Thoracic aorta (tissue), 2 donors: ENCODE measurements at places on chromosomes 16 and 17.

DNA sequence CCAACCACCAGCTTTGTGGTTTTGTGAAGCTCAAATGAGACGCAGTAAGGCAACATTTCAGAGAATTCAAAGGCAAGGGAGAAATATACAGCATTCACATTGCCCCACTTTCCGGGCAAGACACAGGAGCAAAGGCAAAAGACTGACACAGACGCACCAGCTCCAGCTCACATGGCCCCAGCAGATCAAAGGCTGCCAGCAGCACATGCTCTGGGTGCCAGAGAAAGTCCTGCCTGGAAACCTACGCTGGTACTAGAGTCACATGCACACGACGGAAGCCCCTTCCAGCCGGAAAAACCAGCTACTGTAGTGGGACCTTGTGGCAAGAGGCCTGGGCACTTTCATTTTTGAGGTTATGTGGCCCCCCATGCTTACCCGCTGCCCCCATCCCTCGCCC is 50.1 kb downstream of the GTF3C1 start:
- H3K4me3 ChIP-seq = no peak overlapping the region
- no peak for DNase-seq
- H3K27ac ChIP-seq = no peak overlapping the region
- H3K27me3 ChIP-seq = no peaks in the 10 kb centered on the region
- peaks cover 72% of the 10 kb centered on the region for H3K36me3 ChIP-seq

GRCh38 chr17:82351713-82352488 is 7.1 kb upstream of the TEX19 start:
- DNase-seq = peak; percentile 53
- peaks cover 8% of the 10 kb centered on the region for H3K4me1 ChIP-seq
- H3K27me3 ChIP-seq = no peaks in the 10 kb centered on the region
- H3K27ac ChIP-seq = no peak overlapping the region
- H3K36me3 ChIP-seq = no peaks in the 10 kb centered on the region

GRCh38 chr17:27485125-27485524 is 28.9 kb downstream of the KSR1 start:
- no peak overlapping the region for H3K27ac ChIP-seq
- DNase-seq = no peak
- H3K36me3 ChIP-seq = no peaks in the 10 kb centered on the region
- H3K27me3 ChIP-seq = no peaks in the 10 kb centered on the region

DNA sequence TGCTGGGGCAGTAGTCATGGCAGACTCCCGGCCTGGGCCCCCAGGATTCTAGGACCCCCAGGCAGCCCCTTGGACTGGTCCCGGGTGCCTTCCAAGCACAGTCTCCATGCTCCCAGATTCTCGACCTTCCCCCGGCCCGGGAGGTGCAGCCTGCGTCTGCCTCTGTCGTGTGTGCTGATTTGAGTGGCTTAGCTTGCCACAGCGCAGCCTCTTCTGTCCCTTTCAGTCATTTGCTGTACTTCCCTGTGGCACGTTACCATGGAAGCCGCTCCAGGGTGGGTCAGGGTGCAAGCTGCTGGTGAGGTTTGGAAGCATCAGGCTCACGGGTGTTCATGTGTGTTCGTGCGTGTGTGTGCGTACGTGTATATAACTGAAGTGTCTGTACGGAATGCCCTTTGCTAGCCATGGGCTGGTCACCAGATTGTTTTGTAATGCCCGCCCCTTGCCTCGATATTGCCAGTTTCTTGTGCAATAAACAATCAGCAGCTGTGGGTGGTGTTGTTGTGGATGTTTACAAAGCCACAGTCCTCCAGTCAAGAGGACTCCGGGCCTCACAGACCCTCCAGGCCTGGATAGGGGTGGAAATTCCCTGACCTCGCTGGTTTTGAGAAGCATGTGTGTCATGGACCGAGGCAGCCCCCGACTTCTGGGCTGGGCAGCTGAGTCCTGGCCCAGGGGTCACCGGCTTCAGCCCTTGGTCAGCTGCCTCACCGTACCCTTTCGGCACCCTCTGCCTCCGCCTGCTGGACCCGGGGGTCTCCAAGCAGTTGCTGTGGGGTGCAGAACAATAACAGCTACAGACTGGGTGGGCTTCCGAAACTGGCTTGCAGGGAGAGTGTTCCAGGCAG is 9.7 kb upstream of the CLEC18A start:
- peaks cover 66% of the 10 kb centered on the region for H3K4me1 ChIP-seq
- H3K27ac ChIP-seq = peak overlapping the region; percentile 61
- no peaks in the 10 kb centered on the region for H3K27me3 ChIP-seq
- H3K36me3 ChIP-seq = peaks cover 39% of the 10 kb centered on the region
- H3K4me3 ChIP-seq = no peak overlapping the region

- peak overlapping the region; percentile 82 for H3K4me3 ChIP-seq
- peak overlapping the region; percentile 80 for H3K27ac ChIP-seq
- H3K4me1 ChIP-seq = peaks cover 4% of the 10 kb centered on the region
- H3K36me3 ChIP-seq = peaks cover 11% of the 10 kb centered on the region
Measured at GRCh38 chr17:80220736-80221215, 549 bp downstream of the SLC26A11 start.

DNA sequence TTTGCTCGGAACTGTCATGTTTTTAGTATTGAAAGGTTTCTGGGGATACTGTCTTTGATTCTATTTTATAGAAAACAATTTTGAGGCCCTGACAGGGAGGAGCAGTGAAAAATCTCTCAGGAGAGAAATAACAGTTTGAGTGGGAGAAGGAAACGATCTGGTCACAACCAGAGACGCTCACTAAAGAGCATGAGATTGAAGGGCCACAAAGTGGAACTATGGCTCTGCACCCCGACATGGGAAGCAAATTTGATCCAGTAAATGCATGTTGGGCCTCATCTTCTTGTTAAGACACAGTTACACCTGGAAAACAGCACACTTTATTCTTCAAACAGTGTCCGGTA is 492 bp downstream of the ERAL1 start:
- no peak for DNase-seq
- H3K4me3 ChIP-seq = peak overlapping the region; percentile 81
- H3K27ac ChIP-seq = peak overlapping the region; percentile 72
- H3K4me1 ChIP-seq = peaks cover 11% of the 10 kb centered on the region
- H3K36me3 ChIP-seq = peaks cover 21% of the 10 kb centered on the region

DNA sequence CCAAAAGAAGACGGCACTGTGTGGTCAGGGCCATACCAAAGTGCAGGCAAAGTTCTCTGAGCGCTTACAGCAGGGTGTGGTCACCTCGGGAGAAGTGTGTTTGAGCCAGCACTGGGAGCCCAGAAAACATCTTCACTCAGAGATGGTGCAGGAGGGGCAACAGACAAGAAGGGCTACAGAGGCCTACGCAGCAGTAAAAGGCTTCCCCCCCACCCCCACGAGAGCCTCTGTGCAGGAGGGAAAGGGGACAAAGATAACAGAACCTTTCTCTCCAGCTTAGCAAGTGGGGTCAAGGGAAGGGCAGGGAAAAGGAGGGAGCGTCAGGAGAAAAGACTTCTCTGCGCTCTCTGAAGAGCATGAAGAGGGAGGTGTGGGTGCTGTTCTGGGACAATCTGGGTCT is 2.8 kb downstream of the VAT1 start:
- H3K36me3 ChIP-seq = peaks cover 12% of the 10 kb centered on the region
- H3K4me3 ChIP-seq = no peak overlapping the region
- DNase-seq = no peak
- peaks cover 15% of the 10 kb centered on the region for H3K4me1 ChIP-seq

GRCh38 chr17:57615836-57616757 is 129.0 kb downstream of the CCDC182 start:
- H3K4me3 ChIP-seq = no peak overlapping the region
- DNase-seq = no peak
- H3K27ac ChIP-seq = no peak overlapping the region
- H3K27me3 ChIP-seq = no peaks in the 10 kb centered on the region

DNA sequence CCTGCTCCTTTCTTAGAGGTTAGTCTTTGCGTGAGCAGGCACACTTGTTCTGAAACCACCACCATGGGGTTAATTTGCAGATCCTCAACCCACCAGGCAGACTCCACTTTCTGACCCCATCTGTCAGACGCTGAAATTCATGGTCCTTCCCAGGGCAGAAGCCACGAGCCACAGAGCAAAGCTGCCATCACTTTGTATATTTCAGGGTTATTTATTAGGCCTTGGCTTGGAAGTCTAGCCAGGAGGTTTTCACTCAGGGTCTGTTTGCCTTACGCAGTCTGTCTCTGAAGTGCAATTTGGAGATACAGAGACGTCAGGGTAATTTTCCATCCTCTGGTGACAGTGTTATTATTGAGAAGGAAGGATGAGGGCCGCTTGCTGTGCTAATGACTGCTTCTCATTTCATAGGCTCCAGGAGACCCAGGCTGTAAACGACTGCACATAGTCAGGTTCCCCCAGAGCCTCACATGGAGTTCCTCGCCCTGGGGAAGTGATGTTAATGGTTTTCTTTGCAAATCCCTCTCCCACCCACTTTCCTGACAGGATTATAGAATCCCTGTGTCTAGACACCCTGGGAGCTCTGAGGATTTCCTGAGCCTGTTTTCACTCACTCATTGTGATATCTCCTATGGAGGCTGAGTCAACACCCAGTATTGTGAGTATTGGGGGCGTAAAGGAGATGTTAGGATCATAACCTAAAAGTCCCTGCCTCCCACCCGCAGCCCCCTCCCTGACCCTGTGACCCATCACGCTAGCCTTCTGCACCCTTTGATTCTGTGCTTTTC is 269.0 kb downstream of the ABCC12 start:
- H3K4me3 ChIP-seq = no peak overlapping the region
- no peaks in the 10 kb centered on the region for H3K4me1 ChIP-seq
- DNase-seq = no peak
- no peaks in the 10 kb centered on the region for H3K27me3 ChIP-seq

DNA sequence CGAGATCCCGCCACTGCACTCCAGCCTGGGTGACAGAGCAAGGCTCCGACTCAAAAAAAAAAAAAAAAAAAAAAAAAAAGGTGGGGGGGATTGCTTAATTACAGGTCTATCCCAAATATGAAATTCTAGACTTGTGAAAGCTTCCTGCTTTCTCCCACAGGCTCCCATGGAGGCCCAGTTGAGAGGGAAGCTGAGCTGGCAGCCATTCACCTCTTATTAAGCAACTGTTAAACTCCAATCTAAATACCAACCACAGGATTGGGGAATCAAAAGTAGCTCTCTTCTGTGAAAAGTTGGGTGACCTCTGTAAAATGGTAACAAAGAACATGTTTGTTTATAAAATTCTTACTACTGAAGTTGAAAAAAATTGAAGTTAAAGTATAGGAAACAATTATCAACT is 45.8 kb upstream of the STAC2 start:
- no peak for DNase-seq
- H3K36me3 ChIP-seq = peaks cover 27% of the 10 kb centered on the region
- no peaks in the 10 kb centered on the region for H3K27me3 ChIP-seq
- H3K27ac ChIP-seq = no peak overlapping the region

- H3K4me1 ChIP-seq = peaks cover 9% of the 10 kb centered on the region
- peak; percentile 60 for DNase-seq
- H3K27me3 ChIP-seq = no peaks in the 10 kb centered on the region
- H3K36me3 ChIP-seq = no peaks in the 10 kb centered on the region
- H3K27ac ChIP-seq = peak overlapping the region; percentile 11
Measured at GRCh38 chr16:30844671-30845449, 49.0 kb downstream of the BCL7C start.

DNA sequence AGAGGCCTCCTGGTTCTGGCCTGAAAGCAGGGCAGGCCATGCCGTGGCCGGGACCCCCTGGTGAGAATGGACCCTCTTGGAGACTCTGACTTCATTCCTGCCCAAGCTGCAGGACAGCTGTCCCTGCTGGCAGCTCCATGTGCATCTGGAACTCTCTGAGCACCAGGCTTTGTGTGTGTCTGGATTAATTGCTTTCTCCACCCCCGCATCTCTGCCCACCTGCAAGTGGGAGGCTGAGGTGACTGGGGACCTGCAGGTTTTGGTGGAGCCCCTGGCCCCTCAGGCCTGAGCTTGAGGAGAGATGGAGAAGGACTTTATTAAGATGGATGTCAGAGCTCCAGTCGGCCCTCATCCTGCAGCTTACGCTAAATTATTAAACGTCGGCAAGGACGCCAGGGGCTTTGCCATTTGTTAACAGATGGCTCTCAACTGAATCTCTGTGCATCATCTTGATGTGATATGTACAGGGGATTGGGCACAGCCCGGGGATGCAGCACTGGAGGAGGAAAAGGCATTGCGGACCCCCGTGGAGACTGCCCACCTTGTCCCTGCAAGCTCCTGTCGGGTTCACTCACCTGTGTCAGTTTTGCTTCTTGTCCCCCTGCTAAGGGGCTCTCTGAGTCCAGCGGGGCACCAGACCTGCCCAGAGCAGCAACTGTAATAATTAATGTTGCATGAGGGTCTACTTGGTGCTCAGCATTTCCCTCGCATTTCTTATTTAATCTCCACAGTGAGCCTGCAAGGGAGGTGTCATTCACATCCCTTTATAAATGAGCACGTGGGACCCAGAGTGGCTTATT is 154.1 kb upstream of the RPL38 start:
- no peaks in the 10 kb centered on the region for H3K4me1 ChIP-seq
- no peak for DNase-seq
- H3K36me3 ChIP-seq = no peaks in the 10 kb centered on the region
- no peak overlapping the region for H3K4me3 ChIP-seq
- H3K27me3 ChIP-seq = no peaks in the 10 kb centered on the region

DNA sequence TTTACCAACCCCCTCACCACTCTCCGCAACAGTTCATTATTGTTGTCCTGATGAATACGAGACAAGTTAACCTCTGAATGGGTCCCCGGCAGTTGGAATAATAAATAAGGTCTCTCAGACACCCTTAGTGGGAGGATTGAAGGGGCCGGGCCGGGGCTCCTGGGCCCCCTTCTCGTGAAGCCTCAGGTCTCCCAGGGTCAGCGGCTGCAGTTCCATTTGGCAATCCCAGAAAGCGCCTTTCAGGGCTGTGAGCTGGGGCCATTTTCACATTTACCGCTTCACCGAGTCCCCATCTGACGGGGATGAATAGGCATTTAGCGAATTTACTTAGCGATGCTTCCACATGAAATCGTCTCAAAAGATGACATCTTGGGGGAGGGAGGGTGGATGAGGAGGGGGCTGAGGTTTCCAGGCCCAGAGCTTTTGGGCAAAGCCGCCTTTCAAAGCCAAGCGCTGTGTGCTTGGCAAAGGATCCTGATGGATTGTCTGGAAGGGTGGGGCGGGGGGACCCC is 309.8 kb downstream of the XYLT1 start:
- no peaks in the 10 kb centered on the region for H3K4me1 ChIP-seq
- peaks cover 2% of the 10 kb centered on the region for H3K36me3 ChIP-seq
- no peaks in the 10 kb centered on the region for H3K27me3 ChIP-seq
- H3K4me3 ChIP-seq = no peak overlapping the region
